NCI-H1930 (cell line): ENCODE measurements at places on chromosomes 12 and 14.

GRCh38 chr12:54047964-54048303 is 5.7 kb upstream of the HOXC4 start:
- DNase-seq: no peak

- no peak for DNase-seq
Measured at GRCh38 chr12:18165422-18165871, 75.5 kb upstream of the RERGL start.

GRCh38 chr12:32149489-32149888 is 42.8 kb downstream of the BICD1 start:
- no peak for DNase-seq

DNA sequence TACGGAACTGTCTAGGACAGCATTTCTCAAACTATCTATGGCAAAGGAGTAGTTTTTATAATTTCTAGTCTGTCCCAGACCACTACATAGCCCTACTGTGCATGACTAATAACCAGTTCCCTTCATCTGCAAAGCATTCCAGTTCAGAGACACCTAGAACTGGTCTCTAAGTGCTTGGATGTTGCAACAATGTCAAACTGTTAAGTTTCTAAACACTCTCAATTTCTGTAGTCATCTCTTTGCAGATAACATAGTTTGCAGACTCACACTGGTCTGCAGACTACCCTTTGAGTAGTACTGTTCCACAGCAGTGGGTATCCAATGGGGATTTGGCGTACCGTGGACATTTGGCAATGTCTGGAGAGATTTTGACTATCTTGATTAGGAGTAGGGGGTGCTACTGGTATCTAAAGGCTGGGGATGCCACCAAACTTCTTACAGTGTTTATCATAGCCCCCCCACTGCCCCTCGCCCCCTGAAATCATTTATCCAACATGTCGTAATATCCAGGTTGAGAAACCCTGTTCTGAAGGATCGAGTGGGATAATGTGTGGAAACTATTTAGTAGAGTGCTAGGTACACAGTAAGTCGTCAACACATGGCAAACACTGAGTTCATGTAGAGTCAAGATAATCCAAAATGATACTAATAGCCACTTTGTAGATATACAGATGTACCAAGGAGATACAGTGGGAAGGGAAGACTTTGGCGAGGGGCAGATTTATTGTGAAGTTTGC is 1.7 kb downstream of the C12orf76 start:
- DNase-seq: no peak

- no peak for DNase-seq
Measured at GRCh38 chr14:77599889-77600288, 16.5 kb downstream of the SPTLC2 start.
